ENCODE measurements at places on chromosomes 5 and 9.
A peak's percentile ranks its signal among the peaks of the same experiment; 100 is the strongest.

GRCh38 chr9:88342246-88342645 is 46.0 kb upstream of the SPIN1 start:
- DNase-seq = peak; percentile 7

DNA sequence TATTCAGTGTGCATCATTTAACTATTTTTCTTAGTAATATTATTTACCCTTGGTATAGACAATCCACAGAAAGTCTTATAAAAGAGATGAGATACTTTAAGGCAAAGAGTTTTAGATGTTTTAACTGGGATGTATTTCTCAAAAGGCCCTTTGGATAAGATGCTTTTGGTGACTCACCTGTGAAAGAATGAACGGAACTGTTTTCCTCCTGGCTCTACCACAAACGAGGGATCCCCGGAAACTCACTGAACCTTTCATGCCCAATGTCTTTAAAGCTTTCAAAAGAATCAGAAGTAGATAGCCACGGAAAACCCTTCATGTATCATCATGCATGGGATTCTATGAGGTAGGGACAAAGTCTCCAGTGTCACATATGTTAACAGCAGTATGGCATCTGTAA is 1.6 kb downstream of the ZNF782 start:
- no peak for DNase-seq

- DNase-seq = no peak
These were observed 28.5 kb downstream of the GSN start for GRCh38 chr9:121296213-121297127.

DNA sequence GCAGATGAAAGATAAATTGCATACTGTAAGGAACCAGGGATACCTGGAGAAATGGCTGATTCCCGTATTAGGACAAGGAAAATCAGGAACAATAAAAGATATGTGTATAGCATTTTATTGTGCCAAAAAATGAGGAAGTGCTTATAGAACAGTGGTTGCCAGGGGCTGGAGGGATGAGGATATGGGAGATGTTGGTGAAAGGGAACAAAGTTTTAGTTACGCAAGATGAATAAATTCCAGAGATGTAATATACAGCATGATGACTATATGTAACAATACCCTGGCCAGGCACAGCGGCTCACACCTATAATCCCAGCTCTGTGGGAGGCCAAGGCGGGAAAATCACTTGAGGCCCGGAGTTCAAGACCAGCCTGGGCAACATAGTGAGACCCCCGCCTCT is 101.8 kb downstream of the CDK5RAP2 start:
- DNase-seq = no peak

- no peak for DNase-seq
These were observed 111.1 kb upstream of the KLF9 start for GRCh38 chr9:70525519-70525918.

GRCh38 chr9:121700165-121700831 is 48.9 kb downstream of the DAB2IP start:
- DNase-seq = no peak

DNA sequence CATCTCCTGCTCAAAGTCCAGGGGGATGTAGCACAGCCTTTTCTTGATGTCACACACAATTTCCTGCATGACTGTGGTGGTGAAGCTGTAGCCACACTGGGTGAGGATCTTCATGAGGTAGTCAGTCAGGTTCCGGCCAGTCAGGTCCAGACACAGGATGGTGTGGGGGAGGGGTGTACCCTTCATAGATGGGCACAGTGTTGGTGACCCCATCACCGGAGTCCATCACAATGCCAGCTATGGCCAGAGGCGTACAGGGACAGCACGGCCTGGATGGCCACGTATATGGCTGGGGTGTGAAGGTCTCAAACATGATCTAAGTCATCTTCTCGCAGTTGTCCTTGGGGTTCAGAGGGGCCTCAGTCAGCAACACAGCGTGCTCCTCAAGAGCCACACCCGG is 19.7 kb upstream of the SPZ1 start:
- no peak for DNase-seq

DNA sequence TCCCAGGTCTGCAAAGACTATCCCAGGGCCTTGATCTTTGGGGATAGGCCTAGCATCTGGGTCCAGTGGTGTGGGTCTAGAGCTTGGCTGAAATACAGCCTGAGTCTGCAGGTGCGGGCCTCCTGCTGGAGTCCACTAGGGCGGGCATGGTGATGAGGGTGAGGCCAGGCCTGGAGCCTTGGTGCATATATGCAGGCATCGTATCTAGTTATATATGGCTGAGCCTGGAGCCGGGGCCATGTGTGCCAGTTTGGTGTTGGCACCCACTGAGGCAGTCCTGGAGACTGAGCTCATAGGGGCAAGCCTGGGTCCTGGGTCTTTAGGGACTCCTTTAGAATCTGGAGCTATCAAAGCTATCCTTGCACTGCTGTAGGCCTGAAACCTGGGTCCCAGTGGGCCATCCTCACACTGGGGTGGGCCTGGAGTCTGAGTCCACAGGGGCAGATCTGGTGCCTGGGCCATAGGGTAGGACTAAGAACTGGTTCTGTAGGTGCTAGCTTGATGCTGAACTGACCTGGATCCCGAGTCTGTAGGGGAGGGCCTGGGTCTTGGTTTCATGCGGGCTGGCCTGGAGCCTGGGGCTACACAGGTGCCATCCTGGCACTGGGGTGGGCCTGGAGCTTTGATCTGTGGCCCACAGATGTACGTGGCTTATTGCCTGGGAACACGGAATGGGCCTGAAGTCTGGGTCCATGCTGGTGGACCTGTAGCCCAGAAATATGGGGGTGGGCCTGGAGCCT is 346.5 kb upstream of the MEF2C start:
- no peak for DNase-seq

DNA sequence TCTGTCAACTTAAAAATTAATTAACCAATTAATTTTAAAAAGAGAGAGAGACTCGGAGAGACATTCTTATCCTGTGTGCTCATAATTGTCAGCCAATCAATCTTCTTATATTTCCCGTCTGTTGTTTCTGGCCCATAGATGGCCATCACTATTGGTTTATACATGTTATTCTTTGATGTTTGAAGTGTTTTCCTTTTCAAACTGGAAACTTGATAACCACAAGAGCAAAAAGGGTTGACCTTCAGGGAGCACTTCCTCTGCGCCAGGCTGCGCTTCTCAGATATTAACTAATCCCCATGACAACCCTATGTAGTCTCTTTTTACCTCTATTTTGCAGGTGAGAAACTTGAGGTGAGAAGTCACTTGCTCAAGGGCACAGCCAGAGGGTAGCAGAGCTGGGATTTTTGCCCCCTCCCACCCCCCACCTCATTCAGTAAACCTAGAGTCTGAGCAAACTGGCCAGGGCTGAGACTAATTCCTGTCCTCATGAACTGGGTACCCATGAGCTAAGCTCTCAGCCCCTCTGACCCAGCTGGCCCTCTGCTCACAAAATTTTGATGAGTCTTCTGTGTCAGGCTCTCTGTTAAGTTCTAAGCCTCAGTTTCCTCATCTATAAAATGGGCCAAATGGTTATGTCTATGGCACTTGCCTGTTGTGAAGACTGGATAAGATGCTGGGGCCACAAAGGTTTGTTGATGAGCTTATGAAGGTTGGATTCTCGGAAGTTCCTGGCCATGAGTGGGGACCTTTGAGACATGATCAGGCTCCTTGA is 86.0 kb upstream of the SH3PXD2B start:
- DNase-seq = no peak

DNA sequence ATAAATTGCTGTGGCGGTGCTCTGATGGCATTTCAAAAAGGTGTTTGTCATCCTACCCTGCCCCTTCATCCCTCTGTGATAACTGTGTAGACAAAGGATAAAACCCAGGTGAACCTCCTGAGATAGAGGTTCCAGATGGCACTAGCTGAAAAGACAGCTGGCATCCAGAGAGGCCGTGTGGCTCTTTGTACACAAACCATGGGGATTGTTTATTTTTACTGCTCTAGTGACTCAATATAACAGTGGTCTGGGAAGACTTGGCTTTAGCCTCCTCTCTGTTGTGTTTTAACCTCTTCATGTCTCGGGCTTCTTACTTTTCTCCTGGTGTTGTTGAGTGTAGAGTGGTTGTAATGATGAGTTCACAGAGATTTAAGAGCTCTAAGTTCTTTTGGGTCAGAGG is 48.8 kb downstream of the SH3GL2 start:
- no peak for DNase-seq

GRCh38 chr5:64576250-64576649 is 70.4 kb downstream of the RGS7BP start:
- no peak for DNase-seq

DNA sequence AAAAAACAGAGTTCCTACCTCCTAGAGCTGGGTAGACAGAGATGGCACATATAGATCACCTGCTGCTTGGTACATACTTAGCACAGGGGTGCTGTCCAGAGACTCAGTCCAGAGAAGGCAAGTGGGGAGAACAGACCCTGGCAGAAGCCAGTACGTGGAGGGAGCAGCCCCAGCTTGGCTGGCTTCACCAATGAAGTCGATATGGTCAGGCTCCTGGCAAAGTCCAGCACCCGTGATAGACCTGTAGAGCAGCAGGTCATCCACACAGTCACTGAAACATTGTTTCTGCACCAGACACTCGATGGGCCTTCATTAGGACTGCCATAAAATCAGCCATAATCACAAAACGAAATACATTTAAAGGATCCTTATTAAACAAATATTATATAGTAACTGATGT is 45.8 kb downstream of the WHRN start:
- no peak for DNase-seq

All from GM04503 (cell line).